ENCODE measurements at places on chromosomes 11 and 22.

DNA sequence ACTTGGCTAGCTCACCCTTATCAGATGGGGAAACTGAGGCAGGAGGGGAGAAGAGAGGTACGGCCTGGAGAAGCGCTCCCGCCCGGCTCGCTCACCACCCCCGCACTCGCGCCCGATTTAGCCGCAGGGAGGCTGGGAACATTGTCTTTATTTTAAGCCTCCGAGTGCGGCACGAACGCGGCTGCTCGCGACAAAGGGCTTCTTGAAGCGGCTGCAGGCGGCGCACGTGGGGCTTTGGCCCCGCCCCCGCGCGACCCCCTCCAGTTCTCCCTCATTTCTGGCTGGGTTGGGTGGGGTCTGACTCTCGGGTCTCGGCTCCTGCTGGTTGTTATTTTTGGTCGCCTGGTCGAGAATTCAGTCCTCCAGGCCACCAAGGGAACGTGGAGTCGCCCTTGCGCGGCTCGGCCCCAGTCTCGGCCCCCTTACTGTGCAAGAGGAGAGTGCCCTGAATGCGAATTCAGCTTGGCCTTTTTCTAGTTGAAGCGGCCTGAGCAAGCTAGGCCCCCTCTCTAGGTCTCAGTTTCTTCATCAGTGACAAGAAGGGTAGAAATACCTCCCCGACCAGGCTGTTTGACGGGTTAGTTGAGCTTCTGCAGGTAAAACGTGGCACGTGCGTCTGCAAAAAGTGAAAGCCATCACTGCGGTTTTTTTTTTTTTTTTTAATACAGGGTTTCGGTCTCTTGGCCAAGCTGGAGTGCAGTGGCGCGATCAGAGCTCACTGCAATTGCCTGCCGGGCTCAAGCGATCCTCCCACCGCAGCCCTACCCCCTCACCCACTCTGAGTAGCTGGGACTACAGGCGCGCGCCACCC is 2.6 kb upstream of the CHRM1 start:
- peak; percentile 75 for DNase-seq

DNA sequence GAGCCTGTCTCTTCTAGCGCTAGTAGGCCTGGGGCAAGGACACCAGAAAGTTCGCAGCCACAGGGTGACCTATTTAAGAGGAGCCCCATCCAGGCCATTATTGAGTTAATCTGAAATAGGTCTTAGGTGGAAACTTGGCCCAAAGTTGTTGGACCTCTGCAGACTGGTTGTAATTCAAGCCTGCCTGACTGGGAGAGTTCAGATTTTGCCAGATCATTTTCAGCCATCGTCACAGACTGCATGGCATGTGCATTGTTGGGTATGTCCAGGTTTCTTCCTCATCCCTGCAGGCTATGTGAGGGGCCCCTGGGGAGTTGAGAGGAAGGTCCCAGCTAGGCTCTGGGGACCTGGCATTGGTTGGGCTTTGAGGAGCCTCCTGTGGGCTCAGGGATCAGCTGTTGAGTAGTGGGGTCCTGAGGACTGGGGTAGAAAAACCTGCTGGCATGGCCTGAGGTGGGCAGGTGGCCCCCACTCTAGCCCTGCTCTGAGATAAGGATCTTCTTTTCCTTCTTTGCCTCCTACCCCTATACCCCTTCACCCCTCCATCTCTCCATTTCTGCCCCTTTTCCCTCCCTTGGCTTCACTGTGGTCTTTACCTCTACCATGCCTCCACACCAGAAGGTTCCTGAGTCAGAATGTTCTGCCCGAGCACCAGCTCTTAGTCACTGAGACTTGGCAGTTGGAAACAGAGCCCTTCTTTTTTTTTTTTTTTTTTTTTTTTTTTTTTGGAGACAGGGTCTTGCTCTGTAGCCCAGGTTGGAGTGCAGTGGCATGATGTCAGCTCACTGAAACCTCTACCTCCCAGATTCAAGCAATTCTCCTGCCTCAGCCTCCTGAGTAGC is 112.7 kb downstream of the MORC2 start:
- DNase-seq: no peak

DNA sequence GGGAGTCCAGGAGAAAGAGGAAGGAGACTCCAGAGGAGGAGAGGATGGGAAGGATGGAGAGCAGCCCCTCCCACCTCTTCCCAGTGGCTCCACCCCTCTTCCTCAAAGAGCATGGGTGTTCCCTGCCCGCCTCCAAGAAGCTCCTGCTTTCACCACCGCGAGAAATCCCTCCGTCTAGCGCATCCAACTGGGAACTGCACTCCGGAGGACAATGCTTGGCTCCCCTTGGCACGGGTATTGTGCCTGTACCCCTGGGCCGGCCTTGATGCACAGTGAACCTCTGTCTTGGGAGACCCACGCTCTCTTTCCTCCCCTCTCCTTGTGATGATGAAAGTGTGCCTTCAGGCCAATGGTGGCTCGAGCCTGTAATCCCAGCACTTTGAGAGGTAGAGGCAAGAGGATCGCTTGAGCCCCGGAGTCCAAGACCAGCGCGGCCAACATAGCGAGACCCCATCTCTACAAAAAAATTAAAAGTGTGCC is 14.9 kb upstream of the ADA2 start:
- no peak for DNase-seq

DNA sequence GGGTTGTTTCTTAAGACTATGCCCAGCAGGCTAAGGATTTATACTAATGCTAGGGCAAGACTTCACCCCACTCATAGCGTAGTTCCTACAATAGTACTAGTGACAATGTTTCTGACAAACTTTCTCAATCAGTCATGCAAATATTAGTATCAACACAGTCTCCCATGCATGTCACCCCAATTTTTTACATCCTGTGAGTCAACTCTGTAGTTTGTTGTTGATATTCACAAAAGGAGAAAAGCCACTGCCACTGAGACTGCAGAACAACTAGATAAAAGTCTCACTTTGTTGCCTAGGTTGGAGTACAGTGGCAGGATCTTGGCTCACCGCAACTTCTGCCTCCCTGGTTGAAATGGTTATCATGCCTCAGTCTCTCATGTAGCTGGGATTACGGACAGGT is 155.2 kb downstream of the RBFOX2 start:
- no peak for DNase-seq

DNA sequence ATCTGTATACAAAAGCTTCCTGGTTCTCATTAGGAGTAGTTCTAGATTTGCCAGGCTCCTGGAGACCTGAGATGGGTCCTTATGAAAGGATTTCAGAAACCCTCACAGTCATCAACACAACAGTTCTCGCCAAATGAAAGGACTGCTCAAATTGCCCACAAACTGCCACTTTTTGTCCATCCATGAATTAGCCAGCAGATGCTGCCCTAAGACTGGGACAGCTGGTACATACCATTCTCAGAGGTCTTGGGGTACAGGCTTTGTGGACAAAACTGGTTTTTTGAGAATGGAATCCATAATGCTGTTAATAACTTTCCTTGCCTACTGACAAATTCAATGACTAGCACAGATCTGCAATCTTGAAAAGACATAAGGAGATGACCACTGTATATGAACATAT is 23.4 kb upstream of the BDNF start:
- no peak for DNase-seq

GRCh38 chr11:12438291-12438690 is 60.9 kb downstream of the PARVA start:
- DNase-seq: no peak

DNA sequence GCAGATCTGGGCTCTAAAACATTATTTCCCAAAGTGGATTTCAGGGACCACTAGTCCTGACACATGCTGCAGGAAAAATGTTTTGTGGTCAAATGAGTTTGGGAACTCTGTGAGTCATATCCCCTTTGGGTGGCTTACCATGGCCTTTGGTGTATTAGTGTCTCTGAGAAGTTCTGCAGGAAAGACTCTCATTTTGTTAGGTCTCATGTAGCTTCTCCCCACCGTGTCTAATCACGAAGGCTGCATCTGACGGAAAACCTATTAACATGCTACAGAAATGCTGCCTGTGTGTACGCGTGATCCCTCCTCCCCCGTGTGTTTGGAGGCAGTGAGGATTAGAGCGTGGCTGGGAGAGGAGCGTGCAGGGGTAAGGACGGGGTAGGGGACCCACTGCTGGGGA is 191.7 kb downstream of the ST3GAL4 start:
- no peak for DNase-seq

DNA sequence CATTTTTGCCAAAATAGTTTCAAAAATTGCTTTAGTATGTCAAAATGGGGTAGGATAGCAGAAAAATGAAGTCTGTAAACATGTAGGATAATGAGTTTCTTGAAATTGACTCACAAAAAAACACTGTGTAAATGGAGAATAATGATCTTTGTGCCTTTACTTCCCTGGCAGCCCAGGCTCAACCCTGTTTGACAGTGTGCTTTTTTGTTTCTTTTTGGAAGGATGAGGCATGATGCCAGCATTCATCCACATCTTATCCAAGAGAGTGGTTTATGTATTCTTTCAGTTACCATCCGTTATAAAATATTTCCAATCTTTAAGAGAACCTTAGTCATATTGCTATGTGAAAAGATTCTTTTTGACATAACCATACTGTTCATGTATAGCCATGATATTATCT is 70.6 kb downstream of the ARHGAP42 start:
- no peak for DNase-seq

GRCh38 chr22:42794551-42795510 is 62.2 kb downstream of the ARFGAP3 start:
- no peak for DNase-seq

DNA sequence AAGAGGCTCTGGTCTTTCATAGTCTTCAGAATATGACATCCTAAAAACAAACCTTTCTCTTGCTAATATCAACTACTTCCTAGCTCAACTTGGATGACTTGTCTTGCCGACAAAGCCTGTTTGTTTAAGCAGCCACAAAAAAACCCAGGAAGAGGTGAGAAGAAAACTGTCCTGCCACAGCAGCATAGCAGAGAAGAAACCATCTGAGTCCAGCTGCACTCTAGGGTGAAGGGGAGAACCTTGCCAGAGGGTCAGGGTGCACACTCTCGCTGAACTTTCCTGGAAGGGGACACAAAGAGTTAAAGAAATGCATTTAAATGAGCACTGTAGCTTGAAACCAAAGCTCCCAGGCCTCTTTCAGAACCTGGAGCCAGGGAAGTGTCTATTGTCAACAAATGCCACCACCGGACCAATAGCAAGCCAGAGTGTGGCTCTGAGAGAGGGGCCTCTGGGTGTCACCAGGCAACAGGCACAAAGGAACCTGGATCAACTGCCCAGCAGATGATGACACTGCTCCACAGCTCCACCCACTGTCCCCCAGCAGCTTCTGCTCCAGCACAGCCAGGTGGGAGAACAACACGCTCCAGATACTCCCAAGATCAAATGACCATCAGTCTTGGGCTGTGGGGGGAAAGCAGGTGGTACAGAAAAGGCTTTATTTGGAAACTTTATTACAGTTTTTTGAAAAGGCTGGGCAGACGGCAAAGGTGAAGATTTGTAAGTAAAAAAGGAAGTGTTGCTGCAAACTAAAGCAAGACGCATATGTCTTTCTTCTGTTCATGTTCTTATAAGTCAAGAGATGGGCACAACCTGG is 105.7 kb downstream of the RASSF10 start:
- no peak for DNase-seq

DNA sequence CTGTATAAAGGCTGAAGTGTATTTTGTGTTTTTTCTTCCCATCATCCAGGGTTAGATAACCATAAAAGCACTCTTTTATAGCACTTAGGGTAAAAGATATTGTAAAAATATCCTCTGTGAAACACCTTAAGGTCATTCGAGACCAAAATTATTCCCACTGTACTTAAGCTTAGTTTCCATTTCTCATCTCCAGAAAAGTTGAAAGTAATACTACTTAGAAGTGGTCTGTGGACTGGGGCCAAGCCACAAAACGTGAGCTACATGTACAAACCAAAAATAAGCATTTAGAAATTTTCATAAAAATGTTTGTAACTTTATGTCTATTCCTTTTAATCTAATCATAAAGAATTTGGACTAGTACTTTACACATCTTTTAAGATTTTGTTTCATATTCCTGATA is 142.0 kb upstream of the NTM start:
- no peak for DNase-seq

- no peak for DNase-seq
Measured at GRCh38 chr11:45275828-45276227, 10.3 kb downstream of the SYT13 start.

DNA sequence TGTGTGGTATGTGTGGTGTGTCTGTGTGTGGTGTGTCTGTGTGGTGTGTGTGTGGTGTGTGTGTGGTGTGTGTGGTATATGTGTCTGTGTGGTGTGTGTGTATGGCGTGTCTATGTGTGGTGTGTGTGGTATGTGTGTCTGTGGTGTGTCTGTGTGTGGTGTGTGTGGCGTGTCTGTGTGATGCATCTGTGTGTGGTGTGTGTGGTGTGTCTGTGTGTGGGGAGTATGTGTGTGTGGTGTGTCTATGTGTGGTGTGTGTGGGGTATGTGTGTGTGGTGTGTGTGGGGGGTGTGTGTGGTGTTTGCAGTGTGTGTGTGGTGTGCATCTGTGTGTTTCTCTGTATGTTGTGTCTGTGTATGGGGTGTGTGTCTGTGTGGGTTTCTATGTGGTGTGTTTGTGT is 7.8 kb upstream of the PVALB start:
- no peak for DNase-seq

- no peak for DNase-seq
Measured at GRCh38 chr11:81495699-81496292, 1237.9 kb downstream of the FAM181B start.

DNA sequence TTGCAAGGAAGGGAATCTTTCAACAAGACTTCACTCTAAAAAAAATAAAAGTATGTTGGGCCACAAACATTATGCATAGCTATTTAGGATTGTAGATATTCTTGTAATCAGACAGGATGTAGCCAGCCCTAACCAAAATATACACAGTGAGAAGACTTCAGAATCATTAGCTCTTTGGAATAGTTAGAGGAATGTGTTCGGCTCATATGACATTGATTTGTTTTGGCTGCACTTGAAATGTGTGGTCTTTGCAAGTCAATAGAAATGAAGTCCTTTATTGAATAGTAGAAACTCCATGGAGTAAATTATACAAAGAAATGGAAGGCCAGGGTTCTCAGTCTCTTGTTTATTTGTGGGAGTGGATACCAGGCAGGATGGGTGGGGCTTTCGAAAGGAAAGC is 692.1 kb downstream of the NTM start:
- DNase-seq: no peak

DNA sequence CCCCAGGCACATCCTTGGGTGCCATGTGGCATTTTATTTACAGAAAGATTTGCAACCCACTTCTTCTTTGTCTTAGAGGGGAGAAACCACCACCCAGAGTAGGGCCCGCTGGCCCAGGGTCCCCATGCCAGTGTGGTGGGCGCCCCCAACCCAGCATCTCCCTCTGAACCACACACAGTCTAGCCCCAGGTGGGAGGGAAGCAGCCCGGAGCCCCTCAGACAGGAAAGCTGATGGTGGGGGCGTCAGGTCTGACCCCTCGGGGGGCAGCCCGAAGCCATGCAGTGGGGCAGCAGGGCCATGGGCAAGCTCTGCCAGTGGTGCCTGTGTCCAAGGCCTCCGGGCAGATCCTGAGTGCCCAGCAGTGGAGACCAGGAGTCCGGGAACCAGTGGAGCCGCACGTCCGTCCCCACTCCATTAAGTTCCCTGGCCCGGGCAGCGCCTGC is 11.7 kb downstream of the TRPM5 start:
- no peak for DNase-seq

- DNase-seq: peak; percentile 68
Measured at GRCh38 chr11:75388386-75389275, 10.7 kb upstream of the RPS3 start.

- DNase-seq: no peak
Measured at GRCh38 chr22:39414886-39415285, 15.3 kb downstream of the TAB1 start.

- no peak for DNase-seq
Measured at GRCh38 chr22:25623310-25623734, 58.8 kb downstream of the GRK3 start.
